Stimulated activated CD4-positive, alpha-beta T cell treated with anti-CD3 and anti-CD28 coated beads, TNF-alpha, amount 100 ng/mL, for 4 hours (primary cell): ENCODE measurements at places on chromosomes 7 and 10.

DNA sequence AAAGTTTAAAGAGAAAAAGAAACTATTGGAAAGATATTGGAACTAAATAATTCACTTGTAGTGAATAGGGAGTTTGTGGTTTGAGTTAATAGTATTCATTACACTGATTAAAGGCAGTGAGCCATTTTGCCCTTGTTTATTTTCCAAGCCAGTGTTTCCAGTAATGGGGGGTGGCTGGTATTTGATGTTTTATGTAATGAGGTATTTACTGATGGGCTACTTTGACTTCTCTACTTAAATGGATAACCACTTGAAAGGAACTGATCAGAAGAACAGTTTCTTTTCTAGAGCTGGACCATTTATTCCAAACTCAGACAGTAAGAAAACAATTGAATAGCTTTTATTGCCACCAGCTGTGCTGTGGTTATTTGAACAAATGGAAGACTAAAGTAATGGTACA, 227.0 kb upstream of the HDAC9 start:
- no peak for DNase-seq

- DNase-seq, result no peak
These were observed 58.4 kb downstream of the ANKMY2 start for GRCh38 chr7:16587129-16587528.

- no peak for DNase-seq
These were observed 108.5 kb upstream of the TMEM168 start for GRCh38 chr7:112898432-112899290.

- no peak for DNase-seq
These were observed 665.0 kb upstream of the FOXK1 start for GRCh38 chr7:4017081-4017480.

DNA sequence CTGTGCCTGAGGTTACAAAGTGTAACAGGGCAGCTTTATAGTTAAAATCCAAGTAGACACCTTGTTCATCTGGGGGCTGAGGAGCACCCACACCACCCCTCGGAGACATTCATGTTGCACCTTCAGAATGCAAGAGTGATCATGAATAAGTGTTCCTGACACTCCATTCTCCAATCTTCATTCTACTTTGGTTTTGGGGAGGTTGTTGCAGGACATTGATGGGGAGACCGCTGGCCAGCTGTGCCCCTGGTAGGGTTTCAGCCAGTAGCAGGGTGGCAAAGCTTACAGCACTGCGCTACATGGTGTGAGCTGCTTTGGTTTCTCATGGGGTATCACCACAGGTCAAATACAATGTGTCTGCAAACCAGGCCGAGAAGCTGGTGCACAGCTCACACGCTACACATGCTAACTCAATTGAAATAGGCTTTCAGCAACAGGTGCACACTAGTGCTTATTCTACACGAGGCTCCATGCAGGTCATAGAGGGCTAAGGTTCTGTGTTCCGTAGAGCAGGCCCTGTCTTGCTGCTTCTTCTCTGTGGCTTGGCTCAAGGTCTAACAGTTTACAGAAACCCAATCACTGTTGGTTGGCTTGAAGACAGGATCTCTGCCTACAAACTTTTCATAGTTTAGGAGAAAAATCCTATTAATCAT, 317.4 kb upstream of the ZNF32 start:
- DNase-seq, result no peak

GRCh38 chr10:77398558-77398957, 239.1 kb downstream of the KCNMA1 start:
- DNase-seq, result no peak

DNA sequence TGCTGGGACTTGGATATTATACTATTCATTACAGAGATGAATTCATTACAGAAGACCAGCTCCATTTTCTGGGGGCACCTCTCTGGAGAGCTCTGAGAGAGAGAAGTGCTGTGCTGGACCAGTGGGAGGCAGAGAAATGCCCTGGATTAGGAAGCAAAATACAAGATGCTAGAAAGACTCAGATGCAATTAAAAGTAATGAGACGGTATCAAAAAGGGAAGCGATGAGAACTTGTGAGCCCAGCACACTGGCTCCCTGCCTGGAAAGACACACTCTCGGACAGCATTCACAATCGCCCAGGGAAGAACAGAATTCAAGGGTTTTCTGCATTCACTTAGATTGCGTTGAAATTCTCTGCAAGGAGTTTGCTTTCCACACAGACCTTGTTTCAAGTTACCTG, 3.5 kb upstream of the FRAT2 start:
- DNase-seq, result no peak

GRCh38 chr7:22001345-22002004, 55.8 kb upstream of the CDCA7L start:
- DNase-seq, result no peak

- no peak for DNase-seq
These were observed 137.1 kb downstream of the ZNF365 start for GRCh38 chr10:62511238-62511637.

DNA sequence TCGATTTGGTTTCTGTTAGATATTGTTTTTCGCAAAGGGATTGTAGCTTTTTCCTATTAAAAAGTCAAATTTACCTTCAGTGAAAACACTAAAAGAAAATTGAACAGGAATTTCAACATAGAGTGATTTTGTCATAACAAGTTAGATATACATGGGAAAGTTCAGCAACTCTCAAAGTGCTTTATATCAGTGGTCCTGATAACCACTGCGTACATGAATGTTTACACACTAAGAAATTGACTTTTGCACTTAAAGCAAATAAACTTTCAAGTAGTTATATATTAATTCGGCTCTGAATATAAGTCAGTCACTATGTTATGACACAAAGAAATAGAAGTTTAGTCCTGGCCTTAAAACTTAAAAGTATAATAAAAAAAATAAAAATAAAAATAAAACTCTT, 101.3 kb upstream of the DKK1 start:
- no peak for DNase-seq

DNA sequence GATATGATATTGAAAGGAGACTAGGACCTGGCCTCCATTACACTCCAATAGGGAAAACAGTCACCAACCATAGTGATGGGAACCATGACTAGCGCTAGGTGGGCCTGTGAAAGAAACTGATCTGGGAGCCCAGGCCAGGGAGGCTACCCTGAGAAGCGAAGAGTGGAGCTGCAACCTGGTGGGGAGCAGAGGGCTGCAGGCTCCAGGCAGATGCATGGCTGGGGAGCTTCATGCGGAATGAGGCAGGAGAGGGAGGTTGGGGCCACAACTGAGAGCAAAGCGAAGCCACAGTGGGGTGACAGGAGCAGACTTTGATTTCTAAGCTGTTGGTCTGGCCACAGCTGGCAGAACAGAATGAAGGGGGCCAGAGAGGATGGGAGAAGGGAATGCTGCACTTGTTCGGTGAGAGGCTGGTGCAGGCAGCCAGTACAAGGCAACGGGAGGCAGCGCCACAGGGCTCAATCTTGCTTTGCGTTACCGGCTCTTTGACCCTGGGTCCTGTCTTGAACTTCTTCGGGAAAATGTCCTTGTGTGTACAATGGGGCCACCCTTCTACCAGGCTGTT, 88.4 kb downstream of the TACC2 start:
- no peak for DNase-seq

GRCh38 chr10:66167816-66168215, 758.0 kb upstream of the LRRTM3 start:
- no peak for DNase-seq

- DNase-seq, result no peak
These were observed 765 bp downstream of the CCAR1 start for GRCh38 chr10:68721673-68722335.

DNA sequence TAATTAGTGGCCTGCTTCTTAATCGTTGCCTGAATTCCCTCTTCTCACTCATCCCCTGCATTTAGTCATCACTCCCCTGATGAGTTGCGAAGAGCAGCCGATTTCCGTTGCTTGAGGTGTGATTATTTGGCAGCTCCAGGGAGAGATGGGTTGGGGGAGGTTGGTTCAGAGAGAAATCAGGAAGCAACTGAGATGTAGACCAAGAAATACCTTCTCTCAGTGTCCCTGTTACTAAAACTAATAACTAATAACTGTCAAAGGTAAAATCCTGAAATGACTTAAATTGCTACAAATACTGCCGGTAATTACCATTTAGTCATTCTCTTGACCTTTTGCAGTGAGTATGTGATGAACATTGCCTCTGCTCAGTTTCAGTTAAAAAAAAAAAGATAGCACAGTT, 76.9 kb downstream of the ELMO1 start:
- DNase-seq, result no peak

DNA sequence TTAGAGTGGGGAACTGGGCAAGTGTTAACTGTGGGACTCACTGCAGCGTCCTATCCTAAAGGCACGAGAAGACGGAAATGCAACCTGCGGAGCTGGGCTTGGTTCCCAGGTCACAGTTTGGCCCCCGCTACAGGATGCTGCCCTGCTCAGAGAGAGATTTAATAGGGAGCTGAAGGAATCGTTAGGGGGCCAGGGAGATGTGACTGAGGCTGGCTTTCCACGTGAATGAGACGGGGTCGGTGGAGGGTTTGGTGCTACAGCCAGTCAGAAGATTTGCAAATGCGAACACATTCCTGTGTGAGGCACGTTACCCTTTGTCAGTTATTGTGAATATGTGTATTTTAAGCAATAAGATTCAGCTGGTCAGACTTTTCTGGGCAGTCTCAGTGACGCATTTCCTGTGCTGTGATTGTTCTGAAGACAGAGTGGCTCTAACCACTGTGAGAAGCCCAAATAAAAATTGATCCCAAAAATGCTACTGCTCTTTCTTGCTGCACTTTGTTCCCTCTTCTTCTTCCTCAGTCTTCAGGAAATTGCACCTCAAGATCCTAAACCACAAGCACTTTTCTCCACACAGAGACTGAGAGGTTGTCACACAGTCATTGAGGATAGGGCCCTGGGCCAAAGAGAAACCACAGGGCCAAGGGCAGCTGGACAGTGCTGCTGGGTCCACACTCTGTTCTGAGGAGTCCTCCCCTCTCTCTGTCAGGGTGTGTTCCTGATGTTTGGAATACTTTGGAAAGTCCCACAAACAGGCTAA, 21.2 kb downstream of the CYP17A1 start:
- no peak for DNase-seq

GRCh38 chr7:1087465-1087814, 473 bp upstream of the GPER1 start:
- no peak for DNase-seq

DNA sequence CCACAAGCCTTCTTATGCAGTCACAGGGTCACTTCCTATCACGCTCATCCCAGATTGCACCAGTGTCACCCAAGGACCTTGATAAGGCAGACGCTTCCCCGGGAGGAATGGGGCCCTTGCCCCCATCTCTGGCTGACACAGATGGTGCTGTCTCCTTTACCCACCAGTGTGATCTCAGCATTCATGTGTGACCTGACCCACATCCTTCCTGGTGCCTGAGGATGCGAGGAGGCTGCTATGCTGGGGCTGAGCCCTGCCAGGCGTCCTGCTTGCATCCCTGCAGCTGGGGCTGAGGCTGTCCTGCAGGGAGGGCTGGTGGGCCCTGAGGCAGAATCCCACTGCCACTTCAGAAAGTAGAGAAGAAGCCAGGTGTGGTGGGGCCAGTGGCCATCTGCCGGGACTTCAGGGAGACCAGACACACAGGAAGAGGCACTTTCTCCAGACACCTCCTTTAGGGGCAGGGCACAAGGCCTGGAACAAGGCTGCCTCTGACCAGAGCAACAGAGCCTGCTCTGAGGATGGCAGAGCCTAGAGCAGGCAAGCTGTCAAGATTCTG, 35.3 kb downstream of the RASGEF1A start:
- DNase-seq, result no peak

DNA sequence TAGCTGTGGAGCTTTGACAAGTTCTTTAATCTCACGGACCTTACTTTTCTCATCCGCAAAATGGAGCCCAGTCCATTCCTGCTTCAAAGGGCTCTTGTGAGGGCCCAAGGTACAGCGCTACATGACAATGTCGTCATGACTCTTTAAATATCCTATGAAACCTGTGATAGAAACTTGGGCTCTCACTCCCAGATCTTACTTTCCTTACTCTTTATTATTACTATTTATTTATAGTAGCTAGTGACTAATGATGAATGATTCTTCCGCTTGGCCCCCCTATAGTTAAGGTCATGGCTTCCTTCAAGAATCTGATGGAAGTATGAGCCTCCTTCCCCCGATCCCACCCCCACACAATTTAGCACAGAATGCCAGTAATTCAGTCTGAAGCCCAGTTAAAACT, 41.9 kb downstream of the RBM20 start:
- no peak for DNase-seq

GRCh38 chr10:117519879-117520278, 22.7 kb upstream of the EMX2 start:
- DNase-seq, result no peak

DNA sequence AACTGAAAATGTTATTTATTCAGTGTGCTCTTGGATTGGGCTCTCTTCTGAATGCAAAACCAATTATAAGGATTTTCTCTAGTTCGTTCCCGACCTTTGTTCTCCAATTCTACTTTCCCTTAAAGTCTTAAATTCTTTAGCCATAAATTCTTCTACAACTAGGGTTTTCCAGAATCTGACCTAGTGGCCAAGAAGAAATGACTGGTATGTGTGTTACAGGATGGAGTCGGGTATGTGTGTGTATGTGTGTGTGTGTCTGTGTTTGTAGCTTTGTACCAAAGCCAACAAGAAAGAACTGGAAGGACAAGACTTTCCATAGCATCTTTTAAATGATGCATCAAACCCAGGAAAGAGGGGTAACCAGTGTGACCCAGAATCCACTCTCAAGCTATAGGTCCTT, 25.8 kb upstream of the LEP start:
- DNase-seq, result no peak

DNA sequence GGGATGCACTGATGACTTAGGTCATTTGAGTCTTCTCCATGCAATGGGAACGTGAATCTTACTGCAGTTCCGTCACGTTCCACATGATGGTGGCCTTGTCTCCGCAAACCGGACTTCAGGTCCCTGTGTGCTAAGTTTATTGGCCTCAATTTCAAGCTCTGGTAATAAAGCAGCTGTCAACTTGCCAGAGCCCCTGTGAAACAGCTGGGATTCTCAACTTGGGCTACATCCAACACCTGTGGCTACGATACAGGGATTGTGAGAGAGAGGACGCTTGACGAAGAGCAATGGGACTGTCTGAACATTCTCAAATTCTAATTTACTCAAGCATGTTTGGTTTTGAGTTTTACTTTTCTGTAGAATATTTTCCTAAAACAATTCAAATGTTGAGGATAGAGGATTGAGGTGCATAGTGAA, 174.2 kb downstream of the PTN start:
- DNase-seq, result no peak

GRCh38 chr7:131606346-131607290, 50.2 kb upstream of the PODXL start:
- no peak for DNase-seq

GRCh38 chr10:120095875-120096274, 203.3 kb downstream of the SEC23IP start:
- no peak for DNase-seq

DNA sequence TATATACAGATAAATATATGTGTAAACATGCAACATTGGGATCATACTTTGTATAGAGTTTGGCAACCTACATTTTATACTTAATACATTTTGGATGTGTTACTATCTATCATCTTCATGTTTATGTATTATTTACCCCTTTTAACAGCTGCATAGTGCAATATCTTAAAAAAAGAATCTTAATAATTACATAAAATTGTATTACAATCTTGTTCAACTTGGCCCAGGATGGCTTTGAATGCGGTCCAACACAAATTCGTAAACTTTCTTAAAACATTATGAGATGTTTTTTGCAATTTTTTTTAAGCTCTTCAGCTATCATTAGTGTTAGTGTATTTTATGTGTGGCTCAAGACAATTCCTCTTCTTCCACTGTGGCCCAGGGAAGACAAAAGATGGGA, 26.3 kb upstream of the PRPS1L1 start:
- DNase-seq, result no peak
